DMS 273 treated with DMSO at 0.1 percent for 48 hours (cell line): ENCODE measurements at places on chromosomes 13 and 19.
A peak's percentile ranks its signal among the peaks of the same experiment; 100 is the strongest.

GRCh38 chr19:13121551-13122274 lies 3.6 kb downstream of the NACC1 start:
- DNase-seq = no peak

DNA sequence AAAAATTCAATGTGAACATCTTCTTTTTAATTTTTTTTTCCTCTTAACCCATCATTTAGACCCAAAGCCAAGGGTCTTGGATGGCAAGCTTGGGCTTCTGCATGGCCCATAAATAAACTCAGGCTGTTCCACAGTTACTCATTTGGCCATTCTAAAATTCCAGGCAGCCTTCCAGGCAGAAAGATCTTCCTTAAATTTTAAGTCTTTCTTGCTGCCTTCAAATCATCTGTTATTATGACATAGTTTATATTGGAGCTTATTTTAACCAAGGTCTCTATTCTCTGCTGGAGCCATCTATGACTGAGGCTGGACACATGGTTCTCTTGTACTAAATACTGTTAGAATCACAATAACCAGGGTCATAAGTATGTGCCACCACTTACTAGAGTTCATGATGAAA lies 317.3 kb upstream of the MAB21L1 start:
- DNase-seq = no peak

DNA sequence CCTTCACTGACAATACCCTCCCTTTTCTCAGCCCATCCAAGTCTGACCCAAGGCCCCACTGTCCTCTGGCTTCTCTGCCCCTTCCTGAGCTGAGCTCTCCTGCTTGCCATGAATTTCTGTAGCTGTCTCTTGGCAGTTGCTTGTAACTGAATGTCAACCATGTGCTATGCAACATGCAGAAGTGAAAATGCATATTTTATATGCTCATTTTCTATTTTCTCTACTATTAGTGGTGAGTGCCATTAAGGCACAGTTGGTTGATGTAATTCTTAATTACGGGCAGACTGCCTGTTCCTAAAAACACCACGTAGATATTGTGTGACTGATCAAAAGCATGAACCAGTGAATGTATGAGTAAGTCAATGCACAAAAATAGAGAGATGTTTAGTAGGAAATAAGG lies 29.6 kb downstream of the TNFSF11 start:
- DNase-seq = no peak

GRCh38 chr19:292281-292884 lies 1.2 kb upstream of the PLPP2 start:
- no peak for DNase-seq

DNA sequence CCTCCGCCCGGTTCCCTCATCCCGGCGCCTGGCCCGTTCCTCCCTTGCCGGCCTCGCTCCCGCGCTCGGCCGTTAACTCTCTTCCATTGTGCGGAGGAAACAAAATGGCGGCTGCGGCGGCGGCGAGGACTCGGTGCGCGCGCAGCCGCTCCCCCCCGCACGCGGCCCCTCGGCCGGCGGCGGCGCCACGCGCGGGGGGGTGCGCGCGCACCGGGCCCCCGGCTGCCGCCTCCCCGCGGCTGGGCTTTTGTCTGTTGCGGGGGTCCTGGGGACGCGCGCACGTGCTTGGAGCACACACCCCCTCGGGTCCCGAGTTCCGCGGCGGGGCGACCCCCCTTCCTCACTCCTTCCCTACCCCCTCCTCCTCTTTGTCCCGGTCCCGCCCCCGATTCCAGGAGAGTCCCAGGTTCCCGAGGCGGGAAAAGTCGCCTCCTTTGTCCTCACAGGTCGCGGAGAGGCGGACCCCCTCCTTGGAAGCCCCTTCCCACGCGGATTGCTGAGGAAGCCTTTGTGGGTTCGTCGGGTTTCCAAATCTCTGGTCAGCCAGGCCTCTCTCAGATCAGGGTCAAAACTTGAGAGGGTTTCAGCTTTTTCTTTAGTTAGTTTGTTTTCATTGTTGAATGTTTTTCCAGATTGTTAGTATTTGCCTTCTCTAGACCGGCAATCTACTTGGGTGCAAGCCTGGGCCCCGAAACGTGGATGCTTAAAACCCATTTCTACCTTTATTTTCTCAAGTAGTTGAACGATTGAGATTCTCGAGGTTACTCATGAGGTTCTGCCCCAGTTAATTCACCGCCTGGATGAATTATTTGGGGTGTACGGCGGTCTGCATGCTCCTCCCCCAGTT lies 687 bp downstream of the ILF3 start:
- no peak for DNase-seq

DNA sequence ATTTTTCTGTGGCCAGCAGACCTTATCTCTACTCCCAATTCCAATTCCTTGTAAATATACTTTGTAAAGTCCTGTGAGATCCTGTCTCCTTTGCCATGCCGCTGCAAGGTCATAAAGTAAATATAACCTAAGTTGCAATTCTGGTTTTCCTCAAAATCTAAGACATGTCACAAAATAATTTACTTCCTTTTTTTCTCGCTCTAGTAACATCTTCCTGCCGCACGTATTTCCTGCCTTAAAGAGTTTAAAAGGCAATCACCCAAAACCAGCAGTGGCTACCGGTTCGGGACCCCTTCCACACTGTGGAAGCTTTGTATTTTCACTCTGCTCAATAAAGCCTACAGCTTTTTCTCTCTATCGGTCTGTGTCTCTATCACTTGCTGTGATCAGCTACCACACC lies 832.0 kb upstream of the SLITRK5 start:
- DNase-seq = no peak

GRCh38 chr13:37412241-37412921 lies 186.2 kb downstream of the POSTN start:
- no peak for DNase-seq

DNA sequence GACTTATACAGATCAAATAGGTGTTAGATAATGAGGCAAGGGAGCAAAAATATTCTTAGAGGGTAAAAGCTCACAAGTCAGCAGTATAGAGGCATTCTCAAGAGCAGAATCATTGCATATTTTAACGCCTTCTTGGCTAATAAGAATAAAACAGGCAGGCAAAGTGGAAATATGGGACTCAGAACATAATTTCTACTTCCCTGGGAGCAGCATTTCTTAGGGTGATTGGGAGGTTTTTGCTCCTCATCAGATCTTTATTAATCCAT lies 39.6 kb downstream of the LHFPL6 start:
- DNase-seq = no peak

GRCh38 chr19:2043961-2044708 lies 6.9 kb downstream of the MKNK2 start:
- DNase-seq = no peak

DNA sequence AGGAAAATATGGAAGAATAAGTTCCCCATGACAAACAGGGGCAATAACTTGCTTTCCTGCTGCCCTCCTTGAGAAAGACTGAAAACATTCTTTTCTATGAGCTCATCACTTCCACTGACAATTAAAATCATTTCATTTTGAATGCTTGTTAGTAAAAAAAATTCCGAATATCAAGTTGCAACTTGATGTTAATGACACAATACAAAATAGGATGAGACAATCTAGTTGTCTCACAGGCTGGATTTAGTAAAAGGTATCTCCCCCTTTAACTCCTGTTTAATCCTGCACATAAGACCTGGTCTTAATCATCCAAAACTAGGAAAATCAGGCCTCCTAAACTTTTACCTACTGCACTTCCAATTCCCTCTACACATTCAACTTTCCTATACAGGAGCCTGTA lies 24.7 kb downstream of the IRS2 start:
- DNase-seq = no peak

GRCh38 chr19:51830274-51830673 lies 35.3 kb downstream of the FPR3 start:
- no peak for DNase-seq

GRCh38 chr13:41059456-41060081 lies 1.7 kb upstream of the WBP4 start:
- DNase-seq = peak; percentile 24

DNA sequence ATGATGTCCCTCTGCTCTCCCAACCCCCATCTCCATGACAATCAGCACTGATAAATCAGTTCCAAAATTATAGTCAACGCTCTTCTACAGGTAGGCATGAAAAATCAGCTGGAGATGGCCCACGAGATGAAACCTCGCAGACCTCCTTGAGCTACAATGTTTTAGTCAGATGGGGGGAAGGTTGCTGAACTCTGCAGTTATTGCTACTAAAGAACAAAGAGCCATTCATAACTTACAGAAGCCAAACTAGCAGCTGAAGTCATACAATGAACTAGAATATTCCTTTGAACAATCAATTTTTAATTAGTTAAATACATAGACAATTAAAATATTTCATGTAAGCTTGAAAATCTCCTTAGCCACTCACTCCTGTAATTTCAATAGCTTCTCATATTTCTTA lies 179.2 kb downstream of the NHLRC3 start:
- DNase-seq = no peak

GRCh38 chr13:41492432-41493260 lies 35.3 kb downstream of the RGCC start:
- no peak for DNase-seq

GRCh38 chr13:36362251-36362650 lies 16.1 kb upstream of the SPART start:
- DNase-seq = no peak

DNA sequence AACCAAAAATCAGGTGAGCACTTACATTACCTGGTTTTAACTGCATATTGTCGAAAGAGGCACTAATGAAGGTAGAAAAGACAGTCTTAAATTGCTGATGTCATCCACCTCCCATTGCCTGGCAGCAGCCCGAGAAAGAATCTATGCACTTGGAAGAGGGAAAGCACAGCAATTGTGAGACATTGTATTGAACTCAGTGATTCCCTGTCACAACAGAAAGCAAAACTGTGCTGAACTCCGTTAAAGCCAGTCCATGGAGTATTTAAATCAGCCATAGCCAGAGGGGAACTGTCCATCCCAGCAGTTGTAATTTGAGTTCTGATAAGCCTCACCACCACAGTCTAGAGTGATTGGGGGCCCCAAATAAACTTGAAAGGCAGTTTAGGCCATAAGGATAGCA lies 466.6 kb upstream of the PCDH9 start:
- no peak for DNase-seq

- no peak for DNase-seq
These were observed 370.3 kb downstream of the GPC5 start for GRCh38 chr13:91768746-91769145.
